Activated T-cell treated with anti-CD3 and anti-CD28 coated beads for 48 hours (primary cell): ENCODE measurements at places on chromosomes 4 and X.

DNA sequence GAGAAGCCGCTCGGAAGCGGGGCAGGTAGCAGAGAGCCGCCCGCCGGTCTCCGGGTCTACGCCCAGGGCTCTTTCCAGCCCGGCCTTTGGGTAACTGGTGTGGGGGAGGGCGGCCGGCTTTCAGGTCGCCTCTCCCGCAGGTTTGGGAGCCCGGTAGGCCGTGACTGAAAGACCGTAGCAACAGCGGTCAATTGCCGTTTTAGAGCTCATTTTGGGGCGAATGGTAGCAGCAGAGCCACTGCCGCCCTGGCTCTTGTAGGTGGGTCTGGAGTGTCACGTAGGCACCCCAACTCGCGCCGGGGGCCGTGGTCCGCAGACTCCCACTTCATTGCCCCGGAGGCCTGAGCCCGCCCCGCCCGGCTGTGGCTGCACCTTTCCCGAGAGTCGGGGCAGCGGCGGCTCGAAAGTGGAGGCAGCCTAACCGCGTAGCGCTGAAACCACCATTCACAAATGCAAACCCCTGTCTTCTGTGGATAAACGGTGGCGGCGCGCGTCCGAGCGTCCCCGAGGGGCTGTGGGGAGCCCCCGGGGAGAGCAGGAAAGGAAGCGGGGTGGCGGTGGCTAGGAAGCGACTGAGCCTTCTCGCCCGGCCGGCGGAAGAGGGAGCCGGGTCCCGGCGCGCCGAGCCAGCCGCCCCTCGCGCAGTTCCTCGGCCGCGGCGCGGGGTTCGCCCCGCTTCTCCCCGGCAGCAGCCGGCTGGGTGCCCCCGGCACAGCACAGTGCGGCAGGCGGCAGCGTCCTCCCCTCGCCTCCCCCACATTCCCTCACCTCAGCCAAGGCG lies 2185.1 kb upstream of the TENM3 start:
- DNase-seq: no peak

DNA sequence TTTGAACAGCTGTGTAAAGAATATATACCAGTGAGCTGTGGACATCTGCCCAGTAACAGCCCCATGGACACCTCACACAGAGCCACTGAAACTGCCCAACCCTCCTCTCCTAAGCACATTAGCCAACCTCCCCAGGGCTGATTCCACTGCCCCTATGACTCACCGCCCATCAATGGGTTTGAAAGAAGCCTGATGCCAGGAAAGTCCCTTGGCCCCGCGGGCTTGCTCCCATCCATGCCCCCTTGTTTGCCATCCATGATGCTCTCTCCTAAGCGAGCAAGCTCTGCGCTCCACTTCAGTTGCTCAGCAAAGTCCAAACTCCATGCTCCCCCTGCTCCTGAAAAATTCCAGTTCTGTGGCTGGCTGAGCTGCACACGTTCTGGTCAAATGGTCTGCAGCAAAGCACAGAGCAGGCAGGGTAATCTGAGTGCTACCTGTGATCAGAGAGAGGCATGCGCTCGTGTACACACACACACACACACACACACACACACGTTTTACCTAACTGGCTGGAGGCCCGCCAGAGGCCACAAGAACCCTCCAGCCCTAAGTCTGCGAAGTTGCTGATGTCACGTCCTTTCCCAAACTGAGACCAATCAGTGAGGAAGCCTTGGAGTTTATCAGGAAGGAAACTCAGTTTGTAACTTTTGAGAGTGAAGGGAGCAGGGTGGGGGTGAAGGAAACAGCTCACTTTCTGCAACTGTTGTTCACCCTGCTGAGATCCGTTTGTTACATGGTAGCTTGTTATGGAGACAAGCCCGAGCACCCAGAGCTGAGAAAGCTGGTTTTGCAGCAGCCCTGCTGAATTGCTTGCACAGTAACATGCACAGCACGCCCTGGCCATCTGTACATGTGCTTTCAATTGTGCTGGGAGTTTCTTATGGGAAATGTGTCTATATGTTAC lies at the start of gene ASB9:
Gene ASB9 (minus strand): TSS at position 466 of the 904 bp plus-strand sequence. CDS start 209 bp downstream, at position 257.
- no peak for DNase-seq

DNA sequence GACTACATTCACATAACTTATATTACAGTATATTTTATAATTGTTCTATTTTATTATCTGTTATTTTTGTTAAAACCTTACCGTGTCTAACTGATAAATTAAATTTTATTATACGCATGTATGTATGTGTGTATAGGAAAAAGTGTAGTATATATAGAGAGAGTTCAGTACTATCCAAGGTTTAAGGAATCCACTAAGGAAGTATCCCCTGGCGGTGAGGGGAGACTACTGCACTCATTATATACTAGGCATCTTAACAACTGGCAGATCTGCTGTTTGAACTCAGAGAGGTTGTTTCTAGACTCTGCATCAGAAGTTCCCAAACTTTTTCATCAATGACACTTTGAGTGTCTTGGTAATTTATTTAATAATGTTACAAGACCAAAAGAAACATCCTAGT lies 70.9 kb downstream of the NDST4 start:
- DNase-seq: no peak

GRCh38 chr4:116357758-116358157 lies 727.6 kb downstream of the TRAM1L1 start:
- no peak for DNase-seq

- no peak for DNase-seq
These were observed 128.5 kb upstream of the VEGFC start for GRCh38 chr4:176921256-176921655.

DNA sequence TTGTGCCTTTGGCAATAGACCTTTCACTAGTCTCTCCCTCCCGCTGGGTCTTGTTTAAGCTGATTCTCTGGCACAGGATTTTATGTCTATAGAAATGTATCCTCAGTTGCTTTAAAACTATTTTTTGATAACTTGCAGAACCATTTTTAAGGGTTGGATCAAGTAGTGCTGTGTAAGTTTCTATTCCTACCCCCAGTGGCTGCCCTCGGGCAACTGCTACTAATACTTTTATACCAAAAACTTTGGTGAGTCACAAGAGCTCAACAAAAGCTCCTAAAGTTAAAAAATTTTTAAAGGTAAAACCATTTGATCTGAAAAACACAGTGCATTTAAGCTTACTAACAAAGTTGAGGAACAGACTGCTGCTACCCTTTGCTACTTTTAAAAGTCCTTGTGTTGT lies 1460.6 kb upstream of the PCDH7 start:
- DNase-seq: no peak

DNA sequence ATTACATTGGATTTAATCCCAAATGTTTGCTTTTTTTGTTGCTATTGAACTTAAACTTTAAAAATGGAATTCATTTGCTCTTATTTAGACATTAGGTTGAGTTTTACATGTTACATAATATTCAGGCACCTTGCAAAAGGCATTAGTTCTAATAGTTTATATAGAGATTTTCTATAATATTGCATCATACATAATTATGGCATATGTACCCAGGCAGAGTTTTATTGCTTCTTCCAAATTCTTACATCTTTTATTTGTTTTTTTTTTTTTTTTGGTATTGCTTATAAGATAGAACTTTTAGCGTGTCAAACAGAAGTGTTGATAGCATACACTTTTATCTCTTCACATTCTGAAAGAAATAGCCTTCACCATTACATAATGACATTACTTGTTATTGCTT lies 487.7 kb downstream of the GABRG1 start:
- DNase-seq: no peak

- no peak for DNase-seq
These were observed 103.0 kb upstream of the MBNL3 start for GRCh38 chrX:132591719-132592275.

DNA sequence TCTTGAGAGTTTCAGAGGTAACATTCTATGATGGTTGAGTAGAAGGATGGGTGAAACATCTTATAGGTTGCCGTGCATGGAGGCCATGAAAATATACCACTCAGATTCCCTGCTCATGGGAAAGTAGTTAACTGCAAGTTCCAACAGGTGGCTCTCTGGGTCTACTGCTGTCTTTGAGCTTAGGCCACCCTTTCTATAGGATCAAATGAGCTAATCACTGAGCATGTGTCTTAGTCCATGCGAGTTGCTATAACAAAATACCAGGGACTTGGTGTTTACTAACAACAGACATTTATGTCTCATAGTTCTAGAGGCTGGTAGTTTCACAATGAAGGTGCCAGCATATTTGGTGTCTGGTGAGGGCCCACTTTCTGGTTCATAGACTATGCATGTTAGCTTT lies 144.8 kb upstream of the UNC5C start:
- no peak for DNase-seq

DNA sequence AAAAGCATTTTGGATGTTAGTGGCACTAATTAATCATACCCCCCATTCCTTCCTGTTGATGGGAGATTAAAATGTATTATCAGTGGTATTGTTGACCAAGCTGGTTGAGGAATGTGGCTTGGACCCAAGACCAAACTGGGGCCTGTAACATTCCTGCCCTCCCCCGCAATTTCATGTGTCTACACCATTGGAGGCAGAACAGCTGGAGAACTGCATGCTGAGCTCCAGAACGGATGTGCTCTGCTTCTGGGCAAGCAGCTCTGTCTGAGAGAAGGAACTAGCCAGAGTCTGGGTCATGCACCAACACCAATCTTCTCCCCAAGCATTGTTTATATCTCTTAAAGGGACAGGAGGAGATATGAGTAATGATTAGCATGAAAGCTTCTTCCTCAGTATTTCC lies 185.5 kb downstream of the CEP135 start:
- no peak for DNase-seq

DNA sequence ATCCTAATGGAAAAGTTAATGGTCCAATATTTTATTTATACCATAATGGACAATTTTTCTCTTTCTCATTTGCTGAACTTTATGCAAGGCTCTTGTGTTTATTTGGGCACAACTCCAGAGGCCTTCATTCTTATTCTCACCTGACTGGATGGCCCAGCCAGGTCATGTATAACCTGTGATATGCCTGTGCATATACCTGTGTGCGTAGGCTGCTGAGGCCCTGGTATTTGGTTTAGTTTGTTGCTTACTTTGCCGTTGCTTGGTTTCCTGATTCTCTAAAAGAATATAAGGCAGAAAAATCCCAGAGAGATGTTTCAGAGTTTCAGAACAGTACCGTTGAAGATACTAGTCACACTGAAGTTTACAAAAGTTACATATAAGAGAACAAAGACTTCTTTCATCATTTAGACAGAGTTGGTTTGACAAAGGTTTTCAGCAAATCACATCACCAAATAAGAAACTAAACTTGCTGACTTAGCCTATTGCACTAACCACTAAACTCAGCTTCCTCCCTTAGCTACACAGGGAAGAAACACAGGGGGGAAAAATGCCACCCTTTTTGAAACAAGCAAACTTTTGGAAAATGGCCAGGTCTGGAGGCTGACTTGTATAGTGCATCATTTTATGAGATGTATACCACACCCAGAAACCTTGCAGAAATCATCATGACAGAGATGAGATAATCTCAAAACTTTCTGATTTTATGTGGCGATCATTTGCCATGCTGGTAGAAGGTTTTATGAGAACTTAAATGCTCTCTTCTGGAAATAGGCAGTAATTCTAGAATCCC lies 248.5 kb downstream of the GRIA3 start:
- DNase-seq: no peak

GRCh38 chr4:181796502-181796901 lies 446.7 kb upstream of the TENM3 start:
- no peak for DNase-seq

- DNase-seq: no peak
These were observed 11.7 kb upstream of the BCOR start for GRCh38 chrX:40109288-40110008.

DNA sequence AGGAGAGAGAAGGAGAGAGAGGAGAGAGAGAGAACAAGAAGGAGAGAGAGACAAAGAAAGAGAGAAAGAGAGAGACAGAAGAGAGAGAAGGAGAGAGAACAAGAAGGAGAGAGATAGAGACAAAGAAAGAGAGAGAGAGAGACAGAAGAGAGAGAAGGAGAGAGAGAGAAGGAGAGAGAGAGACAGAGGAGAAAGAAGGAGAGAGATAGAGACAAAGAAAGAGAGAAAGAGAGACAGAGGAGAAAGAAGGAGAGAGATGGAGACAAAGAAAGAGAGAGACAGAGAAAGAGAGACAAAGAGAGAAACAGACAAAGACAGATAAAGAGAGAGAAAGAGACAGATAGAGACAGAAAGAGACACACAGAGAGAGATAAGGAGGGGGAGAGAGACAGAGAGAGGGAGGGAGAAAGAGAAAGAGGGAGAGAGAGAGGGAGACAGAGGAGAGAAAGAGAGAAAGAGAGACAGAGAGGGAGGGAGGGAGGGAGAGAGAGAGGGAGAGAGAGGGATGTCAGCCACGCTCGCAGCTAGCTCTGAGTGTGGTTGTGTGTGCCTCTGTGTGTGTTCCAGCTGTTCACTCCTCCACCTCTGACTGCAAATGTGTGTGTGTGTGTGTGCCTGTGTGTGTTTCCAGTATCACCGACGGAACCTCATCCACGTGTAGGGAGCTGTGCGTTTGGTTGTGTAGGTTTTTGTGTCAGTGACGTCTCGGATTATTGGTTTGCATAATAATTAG lies 105.8 kb downstream of the CRLF2 start:
- DNase-seq: no peak
